DMS79 treated with DMSO at 0.1 percent for 48 hours (cell line): ENCODE measurements at places on chromosomes 11 and 22.

GRCh38 chr22:49006207-49007012 lies 821.3 kb downstream of the BRD1 start:
- no peak for DNase-seq

DNA sequence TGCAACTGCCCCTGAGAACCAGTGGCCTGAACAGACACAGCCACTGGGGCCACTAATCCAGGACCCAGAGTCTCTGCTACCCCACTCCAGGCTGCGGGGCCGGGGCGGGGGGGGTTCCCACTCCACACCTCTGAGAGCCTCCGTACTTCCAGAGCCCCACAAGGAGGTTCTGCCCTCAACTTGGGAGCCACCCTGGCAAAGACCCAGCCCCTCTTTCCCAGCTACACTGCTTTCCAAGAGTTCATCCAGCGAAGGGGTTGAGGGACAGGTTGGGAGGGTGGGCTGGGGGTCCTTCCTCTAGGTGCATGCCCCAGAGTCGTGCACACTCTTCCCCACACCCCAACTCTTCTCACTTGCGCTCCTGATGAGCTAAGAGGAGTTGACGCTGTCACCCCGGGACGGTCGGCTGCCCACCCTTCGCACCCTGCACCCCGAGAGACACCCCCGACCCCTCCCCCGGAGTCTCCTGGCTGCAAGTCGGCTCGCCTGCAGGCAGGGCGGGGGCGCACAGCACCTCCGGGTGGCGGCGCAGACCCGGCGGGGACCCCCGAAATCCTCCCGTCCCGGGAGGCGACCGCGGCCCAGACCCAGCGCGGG lies 531 bp downstream of the RAB3IL1 start:
- DNase-seq, result no peak

DNA sequence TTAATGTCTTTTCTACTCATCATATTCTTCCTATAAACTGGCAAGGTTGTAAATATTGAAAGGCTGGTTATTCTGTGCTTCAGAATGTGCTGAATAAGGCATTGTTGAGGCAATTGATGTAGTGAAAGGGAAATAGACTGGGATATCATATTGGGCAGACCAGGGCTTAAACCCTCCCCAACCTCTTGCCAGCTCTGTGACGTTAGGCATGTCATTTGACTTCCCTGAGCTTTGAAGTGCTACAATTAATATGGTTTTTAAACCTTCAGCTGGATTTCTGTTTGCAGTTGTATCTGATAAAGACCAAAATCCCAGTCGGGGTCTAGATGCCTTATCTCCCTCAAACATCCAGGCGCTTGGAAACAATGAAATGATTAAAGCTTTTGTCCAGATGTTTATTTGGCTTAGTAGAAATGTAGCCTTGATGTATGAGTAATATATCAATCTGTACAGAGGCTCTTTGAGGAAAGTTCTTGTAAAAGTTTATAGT lies 208.1 kb downstream of the DBX1 start:
- no peak for DNase-seq

- no peak for DNase-seq
These were observed 93.2 kb upstream of the LMO1 start for GRCh38 chr11:8356721-8357504.

GRCh38 chr11:31582697-31583096 lies 73.1 kb downstream of the ELP4 start:
- DNase-seq, result no peak

DNA sequence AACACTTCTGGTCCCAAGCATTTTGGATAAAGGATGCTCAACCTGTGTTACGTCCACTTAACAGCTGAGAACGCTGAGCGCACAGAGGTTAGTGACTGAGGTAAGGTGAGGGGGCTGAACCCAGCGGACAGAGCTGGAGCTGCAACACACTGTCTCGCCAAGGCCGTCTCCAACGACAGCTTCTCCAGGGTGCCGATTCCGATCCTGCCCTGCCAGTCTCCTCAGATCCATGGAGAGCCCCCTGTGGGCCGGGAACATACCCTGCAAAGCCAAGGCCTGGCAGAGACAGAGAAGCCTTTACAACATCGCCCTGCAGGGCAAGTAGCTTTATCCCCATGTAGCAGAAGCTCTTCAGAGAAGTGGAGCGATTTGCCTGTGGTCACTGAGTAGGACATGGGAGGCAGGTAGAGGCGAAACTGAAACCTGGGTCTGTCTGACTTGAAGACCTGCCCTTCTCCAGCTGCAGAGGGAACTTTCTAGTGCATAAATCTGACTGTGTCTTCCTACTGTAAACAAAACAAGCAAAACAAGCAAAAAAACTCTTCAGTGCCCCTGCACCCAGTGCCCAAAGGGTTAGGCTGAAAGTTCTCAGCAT lies 72.8 kb downstream of the SCUBE1 start:
- DNase-seq, result no peak

DNA sequence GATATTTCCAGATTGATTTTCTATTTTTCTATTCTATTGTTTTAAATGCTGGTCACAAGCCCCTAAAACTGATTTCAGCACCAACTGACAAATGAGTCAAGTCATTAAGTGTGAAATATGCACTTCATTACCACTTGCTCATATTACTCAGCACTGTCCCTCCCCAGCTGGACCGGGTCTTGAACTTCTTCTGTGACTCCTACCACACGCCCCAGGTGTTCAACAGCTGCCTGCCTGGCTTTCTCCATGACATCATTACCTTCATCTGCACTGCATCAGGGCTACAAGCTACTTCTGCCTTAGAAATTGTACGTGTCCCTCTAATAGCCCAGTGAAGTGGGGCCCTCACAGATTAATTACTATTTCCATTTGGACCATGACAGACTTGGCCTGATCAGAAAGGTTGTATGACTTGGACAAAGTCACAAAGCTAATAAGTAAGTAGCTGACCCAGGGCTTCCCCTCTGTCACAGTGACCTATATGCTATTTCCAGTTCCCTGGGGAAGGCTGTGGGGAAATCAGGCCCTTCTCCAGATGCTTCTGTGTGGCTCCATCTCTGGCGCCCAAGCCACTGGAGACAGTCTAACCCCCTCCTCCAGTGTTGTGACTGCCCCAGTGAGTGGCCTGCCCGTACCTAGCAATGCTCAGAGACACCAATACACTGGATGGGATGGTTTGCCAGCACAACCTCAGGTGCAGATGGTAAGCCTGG lies 18.1 kb downstream of the TBC1D10A start:
- no peak for DNase-seq

- no peak for DNase-seq
These were observed 113.1 kb downstream of the DBX1 start for GRCh38 chr11:20047006-20047768.

- no peak for DNase-seq
These were observed 648 bp downstream of the KCNJ11 start for GRCh38 chr11:17387811-17388210.

GRCh38 chr11:78295991-78296930 lies 107.5 kb downstream of the USP35 start:
- DNase-seq, result no peak

DNA sequence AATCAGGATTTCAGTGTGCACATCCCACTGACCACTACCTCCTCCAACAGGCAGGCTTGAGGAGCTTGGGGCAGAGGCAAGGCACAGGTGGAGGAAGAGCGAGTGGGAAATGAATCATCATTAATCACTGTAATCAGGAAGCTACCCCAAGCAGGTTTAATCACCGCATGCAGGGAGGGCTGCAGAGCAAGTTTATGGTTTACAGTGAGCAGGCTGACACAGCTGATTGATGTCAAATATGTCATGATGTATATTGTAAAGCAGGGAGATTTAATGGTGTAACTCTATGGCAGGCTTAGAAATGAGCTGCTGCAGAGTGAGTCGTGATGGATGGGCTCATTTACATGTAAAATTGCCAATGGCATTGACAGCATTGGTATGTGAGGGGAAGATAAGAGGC lies 441.0 kb downstream of the NTM start:
- DNase-seq, result no peak

GRCh38 chr22:46165977-46166376 lies 15.7 kb downstream of the PPARA start:
- DNase-seq, result no peak

GRCh38 chr11:84234011-84234410 lies 947.8 kb upstream of the CCDC90B start:
- no peak for DNase-seq

- DNase-seq, result no peak
These were observed 2.9 kb downstream of the SLC16A8 start for GRCh38 chr22:38080850-38081635.

GRCh38 chr11:134228625-134229024 lies 4.2 kb downstream of the VPS26B start:
- no peak for DNase-seq

GRCh38 chr11:1927026-1927847 lies 7.7 kb downstream of the TNNT3 start:
- DNase-seq, result no peak

GRCh38 chr11:119659971-119660723 lies 68.9 kb downstream of the NECTIN1 start:
- DNase-seq, result no peak

DNA sequence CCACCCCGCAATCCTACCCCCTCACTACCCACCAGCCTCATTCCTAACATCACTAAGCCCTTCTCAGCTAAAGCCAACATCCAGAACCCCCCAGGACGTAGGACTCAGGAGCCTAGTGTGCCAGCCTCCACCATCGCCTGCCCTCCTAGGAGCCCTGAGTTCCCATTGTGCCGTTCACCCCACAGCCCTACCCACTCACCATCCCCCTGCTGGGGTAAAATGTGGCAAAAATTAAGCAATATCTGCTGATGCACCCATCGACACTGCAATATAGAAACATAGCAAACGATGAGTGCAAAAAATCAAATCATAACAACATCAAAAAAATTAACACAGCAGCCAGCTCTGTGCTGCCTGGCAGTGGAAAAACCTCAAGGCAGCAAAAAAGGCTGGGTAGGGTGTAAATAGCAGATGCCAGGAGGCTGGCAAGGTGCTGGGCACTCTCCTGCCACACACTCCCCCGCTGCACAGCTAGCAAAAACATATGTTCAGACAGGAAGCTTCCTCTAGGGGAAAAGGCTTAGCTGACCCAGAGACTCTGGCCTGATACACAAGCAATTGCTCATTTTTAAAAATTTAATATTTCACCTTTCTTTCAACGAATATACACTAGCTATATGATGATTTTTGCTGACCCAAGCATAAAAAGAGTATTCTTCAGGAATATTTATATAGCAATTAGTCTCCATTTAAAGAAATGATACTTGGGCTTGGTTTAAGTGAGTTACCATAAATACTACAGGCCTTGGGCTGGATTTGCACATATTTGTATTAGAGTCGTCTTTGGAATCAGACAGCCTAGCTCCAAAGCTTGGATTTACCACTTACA lies 33.8 kb downstream of the PRDM10 start:
- no peak for DNase-seq

GRCh38 chr22:29503811-29504372 lies 23.9 kb downstream of the NEFH start:
- peak; percentile 26 for DNase-seq

DNA sequence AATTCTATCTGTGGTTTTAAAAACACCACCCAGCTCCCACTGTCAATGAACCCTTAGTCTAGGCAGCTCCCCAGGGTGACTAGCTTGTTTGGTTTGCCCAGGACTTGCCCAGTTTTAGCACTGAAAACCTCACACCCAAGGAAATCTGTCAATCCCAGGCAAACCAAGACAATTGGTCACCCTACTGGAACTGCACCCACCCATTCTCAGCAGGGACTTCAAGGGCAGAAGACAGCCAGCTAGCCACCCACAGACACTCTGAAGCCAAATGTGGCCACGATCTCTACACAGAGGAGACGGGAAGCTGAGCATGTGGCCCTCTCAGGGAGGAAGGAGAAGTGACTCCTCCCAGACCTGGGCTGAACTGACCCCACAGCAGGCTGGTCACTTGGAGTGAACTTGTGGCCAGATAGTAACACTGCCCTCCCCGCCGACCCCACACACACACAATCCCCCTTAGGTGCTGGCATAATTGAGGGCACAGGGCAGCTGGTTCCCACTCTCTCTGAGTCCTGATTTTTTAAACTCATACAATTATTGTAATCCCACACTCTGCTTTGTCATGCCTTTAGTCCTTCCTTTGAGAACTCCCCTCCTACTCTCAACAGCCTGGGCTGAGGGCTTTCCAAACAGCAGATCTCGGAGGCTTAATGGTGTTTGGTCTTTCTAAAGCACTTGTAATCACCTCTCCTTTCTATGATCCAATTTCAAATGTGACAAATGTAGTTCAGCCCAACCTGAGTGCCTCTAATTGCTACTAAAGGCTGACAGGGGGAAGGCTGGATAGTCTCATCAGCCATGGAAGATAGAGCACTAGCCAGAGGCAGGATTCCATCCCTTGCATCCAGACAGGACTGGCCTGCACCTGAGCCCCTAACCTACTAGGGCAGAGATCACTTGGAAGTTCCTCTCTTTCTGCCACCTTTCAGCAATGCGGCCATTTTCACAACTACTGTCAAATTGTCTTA lies 74.7 kb upstream of the DRD2 start:
- peak; percentile 93 for DNase-seq

DNA sequence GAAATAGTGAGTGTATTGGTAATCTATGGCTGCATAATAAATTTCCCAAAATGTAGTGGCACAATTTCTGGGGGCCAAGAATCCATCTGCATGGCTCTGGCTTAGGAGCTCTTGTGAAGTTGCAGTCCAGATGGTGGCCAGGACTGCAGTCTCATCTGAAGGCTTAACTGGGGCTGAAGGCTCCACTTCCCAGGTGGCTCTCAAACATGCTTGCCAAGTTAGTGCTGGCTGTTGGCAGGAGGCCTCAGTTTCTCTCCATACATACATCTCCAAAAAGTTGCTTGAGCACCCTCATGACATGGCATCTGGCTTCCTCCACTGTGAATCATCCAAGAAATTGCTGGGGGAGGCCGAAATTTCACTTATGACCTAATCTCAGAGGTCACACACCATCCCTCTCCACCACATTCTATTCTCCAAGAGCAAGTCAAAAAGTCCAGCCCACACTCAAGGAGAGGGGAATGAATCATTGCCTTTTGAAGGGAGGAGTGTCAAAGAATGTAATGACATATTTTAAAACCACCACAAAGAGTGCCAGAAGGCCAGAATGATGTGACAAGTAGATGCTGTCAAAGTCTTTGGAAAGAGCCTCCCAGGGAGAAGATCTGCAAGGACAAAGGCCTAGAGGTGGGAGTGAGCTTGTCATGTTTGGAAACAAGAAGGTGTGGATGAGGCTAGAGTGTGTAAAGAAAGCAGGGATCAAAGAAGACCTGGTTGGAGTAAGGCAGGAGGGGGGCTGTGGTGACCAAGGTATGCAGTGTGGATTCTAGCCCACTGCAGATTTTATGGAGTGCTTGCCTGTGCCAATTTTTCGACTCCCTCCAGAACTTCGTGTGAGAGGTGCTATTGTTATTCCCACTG lies 566.2 kb downstream of the MIAT start:
- DNase-seq, result no peak

DNA sequence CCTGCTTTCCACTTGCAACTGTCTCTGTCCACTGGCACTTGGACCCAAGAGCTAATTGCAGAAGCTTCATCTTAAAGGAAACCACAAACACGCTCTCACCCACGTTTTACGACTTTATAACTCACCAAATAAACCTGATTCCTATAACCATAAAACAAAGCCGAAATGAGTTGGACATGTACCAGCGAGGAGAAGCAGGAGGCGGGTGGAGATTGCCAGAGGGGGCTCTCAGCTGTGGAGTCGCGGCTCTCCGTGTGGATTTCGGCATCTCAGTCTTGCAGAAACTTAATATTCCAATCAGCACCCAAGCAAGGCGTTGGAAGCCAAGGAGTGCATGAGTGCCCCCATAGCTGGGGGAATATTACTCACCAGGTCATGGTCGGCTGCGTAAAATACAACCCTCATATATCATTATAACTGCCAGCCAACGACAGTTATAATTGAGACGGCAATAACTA lies 483.6 kb downstream of the MN1 start:
- DNase-seq, result no peak
